NK-92 treated with Interleukin-12 subunit alpha and Interleukin-12 subunit beta, amount 100 ng/mL, for 24 hours (cell line): ENCODE measurements at places on chromosomes 13 and 19.

DNA sequence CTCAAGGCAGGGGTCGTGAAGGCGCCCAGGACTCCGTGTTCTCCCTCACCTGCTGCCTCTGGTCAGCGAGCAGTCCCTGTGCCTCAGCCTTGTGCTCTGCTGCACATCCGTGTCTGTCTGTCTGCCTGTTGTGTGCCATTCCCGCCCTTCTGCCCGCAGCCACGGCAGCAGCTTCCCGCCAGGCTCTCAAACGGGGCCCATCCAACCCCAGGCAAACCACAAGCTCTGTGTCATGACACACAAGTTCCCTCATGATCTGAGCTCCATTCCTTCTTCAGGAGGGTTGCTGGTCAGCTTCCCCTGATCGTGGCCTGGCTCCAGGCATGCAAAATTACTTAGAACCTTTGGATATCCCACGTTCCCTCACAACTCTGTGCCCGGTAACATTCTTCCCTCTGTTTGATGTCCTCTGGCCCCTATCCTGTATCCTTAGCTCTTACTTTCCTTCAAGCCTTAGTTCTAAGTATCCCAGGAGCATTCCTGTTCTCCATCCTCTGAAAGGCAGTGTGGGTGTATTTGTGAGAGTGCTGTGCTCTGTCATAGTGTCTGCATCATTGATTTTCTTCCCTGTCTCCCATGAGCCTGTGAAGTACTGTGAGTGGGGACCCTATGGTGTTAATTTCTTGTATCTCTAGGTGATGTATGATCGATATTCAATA is 3.2 kb downstream of the GPR183 start:
- no peak for DNase-seq

- DNase-seq = no peak
These were observed 259.9 kb downstream of the SLITRK1 start for GRCh38 chr13:83622422-83622784.

- DNase-seq = no peak
These were observed 20.0 kb downstream of the KLF12 start for GRCh38 chr13:74114202-74114601.

DNA sequence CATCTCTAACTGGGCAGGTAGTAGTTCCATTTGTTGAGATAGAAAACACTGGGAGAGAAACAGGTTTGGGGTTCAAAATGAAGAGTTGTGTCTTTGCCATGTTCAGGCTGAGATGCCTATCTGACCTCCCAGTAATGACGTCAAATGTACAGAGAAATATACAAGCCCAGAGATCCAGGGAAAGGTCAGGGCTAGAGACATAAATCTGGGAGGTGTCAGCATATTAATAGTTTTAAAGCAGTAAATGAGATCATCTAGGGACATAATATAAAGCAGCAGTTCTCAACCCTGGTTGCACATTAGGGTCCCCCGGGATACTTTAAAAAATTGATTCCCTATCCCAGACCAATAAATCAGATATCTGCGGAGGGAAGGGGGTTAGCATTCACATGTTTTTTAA is 501.5 kb downstream of the UQCRFS1 start:
- no peak for DNase-seq

- no peak for DNase-seq
These were observed 36.7 kb upstream of the UBL3 start for GRCh38 chr13:29887030-29887557.

DNA sequence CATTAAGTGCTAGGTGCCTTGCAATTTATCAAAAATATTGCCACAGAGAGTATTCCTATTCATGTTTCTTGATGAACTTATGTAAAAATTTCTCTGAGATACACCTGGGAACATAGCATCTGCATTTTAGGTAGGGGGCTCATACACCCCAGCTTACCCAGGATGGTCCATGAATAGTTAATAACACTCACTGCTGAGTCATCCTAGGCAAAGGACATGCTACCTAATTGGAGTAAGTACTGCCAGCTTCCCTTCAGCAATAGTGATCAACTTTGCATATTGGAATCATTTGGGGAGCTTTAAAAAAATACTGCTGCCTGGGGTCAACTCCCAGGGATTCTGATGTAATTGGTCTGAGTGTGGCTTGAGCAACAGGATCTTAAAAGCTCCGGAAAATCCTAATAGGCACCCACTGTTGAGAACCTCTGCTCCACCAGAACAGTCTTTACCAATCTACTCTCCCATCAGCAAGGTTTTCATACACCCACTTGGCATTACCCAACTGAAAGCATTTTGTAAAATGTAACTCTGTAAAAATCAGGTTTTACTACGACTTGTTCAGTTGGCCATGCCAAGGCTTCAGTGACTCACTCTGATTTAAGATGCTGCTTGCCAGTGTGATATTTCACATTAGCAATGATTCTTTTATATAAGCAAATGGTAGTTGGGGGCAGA is 67.2 kb upstream of the FNDC3A start:
- DNase-seq = no peak

DNA sequence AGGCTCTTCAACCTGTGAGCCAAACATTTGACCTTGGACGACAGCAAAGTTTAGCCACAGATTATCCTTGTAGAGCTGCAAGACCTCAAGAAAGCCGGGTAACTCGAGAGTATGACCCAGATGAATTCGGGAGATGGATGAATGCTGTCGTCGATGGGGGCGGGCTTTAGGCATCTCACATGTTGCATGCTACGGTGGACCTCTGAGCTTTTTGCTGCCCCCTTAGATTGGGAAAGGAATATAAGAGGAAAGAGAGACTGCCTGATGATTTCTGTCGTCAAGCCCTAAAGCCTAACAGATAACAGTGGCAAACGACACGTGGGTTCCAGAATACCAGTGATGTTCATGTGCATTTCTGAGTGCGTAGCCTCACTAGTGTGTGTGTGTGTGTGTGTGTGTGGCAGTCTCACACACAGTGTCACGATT is 730 bp upstream of the ABCC4 start:
- no peak for DNase-seq

DNA sequence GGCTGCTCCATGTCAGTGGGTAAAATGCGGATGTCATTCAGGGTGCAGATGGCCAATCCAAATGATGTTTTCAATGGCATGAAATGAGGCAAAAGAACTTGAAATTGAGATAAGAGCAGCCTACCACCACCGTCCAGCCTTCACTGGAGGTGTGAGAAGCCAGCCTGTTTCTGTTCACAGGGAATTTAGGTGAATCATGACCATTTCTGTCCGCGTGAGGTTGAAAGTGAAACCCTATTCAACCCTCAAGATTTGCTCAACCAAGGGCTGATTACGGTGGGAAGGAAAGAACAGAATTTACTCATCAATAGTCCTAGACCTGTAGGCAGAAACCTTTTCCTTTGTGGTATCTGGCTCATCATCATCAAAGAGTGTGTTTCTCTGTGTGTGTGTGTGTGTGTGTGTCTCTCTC is 370.7 kb downstream of the COG6 start:
- DNase-seq = peak; percentile 19

DNA sequence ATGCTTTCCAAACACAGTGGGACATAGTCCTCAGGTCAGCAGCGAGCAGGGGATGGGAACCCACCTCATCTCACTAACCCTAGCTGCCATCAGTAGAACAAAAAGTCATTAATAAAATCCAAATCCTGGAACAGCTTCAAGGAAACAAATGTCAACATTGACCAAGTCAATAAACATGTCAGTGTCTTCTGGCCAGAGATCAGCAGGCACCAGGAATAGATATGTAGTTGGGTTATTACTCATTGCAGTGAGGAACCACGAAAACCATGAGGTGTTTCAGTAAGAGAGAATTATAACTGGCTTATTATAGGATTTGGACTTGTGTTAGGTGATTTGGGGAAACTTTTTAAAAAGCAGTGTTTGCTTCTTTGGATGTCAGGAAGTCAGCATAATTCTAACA is 17.1 kb upstream of the CD33 start:
- DNase-seq = no peak

- no peak for DNase-seq
These were observed 488.1 kb upstream of the KLF12 start for GRCh38 chr13:74622284-74622683.

DNA sequence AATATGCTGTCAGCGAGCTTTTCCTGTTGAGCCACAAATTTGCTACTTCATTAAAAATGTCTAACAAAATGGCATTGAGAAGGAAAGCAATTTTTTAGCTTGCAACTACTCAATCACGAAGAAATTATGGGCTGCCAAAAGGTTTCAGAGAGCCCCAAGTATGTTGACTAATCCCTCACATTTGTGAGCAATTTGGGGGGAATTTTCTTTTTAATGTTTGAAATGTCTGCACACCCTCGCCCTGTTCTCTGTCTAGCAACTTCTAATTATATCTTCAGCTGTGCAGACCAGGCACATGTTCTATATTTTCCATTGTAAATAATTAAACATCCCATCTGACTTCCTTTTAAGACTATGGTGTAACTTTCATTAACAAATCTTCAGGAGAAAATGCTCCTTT is 192.9 kb downstream of the DCT start:
- no peak for DNase-seq

DNA sequence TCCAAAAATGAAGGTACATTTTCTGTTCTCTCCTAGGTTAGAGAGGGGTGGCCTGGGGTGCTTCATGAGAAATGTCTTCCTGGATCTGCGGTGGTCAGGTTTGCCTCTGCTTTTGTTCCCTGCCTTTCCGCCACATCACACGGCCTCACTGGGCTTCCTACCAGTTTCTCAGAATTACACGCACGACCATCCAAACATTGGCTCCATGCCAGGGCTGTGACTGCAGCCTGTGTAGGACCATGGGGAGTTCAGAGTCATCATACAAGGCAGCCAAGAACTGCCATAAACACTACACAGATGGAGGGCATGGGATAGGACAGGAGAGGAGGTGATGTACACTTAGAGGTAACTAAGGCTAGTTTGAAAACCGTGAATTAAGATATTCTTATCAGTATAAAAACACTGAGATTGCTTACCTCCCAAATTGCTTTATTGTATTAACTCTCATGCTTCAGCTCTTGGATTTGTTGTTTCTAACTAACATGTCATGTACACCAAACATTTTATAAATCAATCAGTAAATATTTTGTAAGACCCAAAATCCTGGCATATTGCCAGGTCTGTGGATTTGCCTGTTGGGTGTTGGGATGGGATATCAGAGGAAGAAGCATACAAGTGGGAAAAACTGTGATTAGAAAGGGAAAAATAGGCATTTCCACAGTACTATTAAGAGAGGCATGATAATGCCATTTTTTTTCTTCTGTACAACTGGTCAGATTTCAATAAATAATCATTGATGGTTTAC is 45.2 kb downstream of the CDADC1 start:
- no peak for DNase-seq

DNA sequence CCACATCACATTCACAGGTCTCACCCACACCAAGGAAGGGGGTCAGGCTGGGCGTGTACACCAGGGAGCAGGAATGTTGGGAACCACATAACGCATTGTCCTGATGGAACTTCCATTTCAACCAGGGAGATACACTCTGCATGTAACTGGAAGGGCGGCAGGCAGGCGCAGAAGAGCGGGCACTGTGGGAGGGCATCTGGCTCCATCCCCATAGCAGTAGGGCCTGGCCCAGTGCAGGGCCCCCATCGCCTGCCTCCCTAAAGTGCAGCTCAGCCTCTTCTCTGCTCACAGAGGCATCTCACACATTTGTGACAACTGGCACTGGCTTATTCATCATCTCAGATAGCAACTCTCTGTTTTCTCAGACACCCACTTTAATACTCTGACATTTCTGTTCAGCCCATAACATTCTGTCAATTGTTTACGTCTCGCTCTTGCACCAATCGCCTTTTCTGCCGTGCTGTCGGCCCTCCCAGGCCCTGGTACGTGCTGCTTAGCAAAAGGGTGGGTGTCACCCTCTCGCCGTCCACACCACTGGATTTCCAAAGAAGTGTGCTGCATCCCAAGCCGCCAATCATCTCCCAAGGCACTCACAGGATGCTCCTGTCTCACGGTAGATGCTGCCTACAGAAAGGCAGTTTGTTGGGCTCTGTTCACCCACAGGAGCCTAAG is 353.3 kb upstream of the ZNF507 start:
- DNase-seq = no peak

- no peak for DNase-seq
These were observed 19.9 kb downstream of the ZSWIM9 start for GRCh38 chr19:48190288-48190884.

GRCh38 chr19:57248646-57249045 is 8.2 kb downstream of the ZNF805 start:
- DNase-seq = no peak

DNA sequence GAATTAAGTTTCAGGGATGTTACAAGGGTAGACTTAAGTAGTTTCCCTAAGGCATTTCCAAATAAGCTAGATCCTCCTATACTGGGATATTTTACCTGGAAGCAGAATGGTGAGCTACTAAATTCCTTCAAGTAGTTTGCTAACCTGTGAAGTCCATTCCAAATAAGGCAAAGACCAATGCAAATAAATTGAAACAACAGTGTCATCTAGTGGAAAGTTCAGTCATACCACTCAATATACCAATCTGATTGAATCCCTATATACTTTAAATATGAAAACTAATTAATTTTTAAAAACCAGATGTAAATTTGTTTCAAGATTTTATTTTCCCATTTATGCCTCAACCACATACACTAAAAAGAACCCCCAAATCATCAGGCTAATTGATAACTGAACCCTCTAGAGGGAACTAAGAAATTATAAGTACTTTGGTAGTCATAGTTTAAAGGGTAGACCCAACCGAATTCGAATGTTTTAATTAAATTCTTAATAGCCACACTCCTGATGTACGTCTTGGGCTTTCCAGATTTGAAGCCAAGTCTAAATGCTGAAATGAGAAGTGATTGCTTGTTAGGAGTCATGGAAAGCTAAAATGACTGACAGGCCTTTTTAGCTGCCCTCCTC is 223.7 kb downstream of the TBC1D4 start:
- no peak for DNase-seq

GRCh38 chr13:100129605-100130004 is 40.7 kb downstream of the PCCA start:
- DNase-seq = no peak

GRCh38 chr13:42977219-42977659 is 14.8 kb downstream of the EPSTI1 start:
- DNase-seq = no peak
